ENCODE measurements at places on chromosomes 5 and 9.
A peak's percentile ranks its signal among the peaks of the same experiment; 100 is the strongest.

DNA sequence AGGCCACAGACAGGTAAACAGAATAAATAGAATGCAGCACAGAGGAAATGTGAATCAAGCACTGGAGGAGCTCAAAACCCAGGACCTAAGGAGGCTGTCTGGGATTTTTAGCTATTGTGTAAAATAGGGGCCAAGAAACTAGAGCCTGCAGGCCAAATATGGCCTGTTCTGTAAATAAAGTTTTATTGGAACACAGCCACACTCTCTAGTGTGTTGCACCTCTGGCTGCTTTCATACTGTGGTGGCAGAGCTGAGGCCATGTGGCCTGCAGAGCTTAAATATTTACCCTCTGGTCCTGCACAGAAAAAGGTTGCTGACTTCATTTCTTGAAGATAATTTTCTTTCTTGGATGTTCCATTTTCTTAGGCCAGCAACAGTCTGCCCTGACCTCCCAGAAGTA, 136.4 kb downstream of the WDR41 start:
- H3K4me3 ChIP-seq: no peak overlapping the region
- H3K27ac ChIP-seq: no peak overlapping the region
- DNase-seq: no peak
- H3K4me1 ChIP-seq: peaks cover 16% of the 10 kb centered on the region
- no peaks in the 10 kb centered on the region for H3K36me3 ChIP-seq

DNA sequence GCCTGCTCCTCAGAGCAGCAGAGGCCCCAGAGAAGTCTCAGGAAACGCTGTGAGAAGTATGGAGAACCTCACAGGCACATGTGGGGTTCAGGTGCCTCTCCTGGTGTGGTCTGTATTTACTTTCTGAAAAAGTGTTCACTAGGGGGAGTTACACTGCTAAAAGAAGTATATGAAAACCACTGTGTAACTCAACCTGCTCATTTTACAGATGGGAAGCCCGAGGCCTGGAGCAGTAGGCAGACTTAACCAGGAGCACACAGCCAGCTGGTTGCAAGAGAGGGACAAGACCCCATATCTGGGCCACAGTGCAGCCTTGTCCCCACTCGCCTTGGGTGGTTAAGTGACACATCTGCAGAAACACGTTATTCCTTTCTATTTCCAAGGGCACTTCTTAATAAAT, 112.8 kb upstream of the SAP30L start:
- H3K4me1 ChIP-seq: no peaks in the 10 kb centered on the region
- H3K36me3 ChIP-seq: no peaks in the 10 kb centered on the region
- H3K27me3 ChIP-seq: no peaks in the 10 kb centered on the region

DNA sequence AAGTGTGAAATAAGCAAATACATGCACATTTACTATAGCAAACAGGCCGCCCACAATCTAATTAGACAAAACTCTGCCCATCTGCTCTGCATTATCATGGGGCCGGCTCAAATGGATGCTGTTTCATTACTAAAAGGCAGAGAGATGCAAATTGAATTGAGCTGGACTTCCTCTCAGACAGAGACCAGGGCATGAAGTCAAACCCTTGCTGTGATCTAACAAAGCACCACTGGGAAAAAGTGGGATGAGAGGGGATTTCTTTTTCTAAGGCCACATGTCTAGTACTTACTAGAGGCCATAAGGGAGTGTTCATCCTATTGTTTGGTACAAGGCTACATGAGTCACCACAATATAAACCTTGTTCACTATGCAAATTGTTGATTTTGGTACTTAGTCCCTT, 614.7 kb downstream of the ISL1 start:
- no peaks in the 10 kb centered on the region for H3K36me3 ChIP-seq
- no peaks in the 10 kb centered on the region for H3K27me3 ChIP-seq
- H3K27ac ChIP-seq: no peak overlapping the region

GRCh38 chr9:33517373-33517772, 6.7 kb upstream of the ANKRD18B start:
- H3K4me1 ChIP-seq: no peaks in the 10 kb centered on the region
- H3K4me3 ChIP-seq: no peak overlapping the region
- H3K27me3 ChIP-seq: no peaks in the 10 kb centered on the region
- H3K36me3 ChIP-seq: no peaks in the 10 kb centered on the region

DNA sequence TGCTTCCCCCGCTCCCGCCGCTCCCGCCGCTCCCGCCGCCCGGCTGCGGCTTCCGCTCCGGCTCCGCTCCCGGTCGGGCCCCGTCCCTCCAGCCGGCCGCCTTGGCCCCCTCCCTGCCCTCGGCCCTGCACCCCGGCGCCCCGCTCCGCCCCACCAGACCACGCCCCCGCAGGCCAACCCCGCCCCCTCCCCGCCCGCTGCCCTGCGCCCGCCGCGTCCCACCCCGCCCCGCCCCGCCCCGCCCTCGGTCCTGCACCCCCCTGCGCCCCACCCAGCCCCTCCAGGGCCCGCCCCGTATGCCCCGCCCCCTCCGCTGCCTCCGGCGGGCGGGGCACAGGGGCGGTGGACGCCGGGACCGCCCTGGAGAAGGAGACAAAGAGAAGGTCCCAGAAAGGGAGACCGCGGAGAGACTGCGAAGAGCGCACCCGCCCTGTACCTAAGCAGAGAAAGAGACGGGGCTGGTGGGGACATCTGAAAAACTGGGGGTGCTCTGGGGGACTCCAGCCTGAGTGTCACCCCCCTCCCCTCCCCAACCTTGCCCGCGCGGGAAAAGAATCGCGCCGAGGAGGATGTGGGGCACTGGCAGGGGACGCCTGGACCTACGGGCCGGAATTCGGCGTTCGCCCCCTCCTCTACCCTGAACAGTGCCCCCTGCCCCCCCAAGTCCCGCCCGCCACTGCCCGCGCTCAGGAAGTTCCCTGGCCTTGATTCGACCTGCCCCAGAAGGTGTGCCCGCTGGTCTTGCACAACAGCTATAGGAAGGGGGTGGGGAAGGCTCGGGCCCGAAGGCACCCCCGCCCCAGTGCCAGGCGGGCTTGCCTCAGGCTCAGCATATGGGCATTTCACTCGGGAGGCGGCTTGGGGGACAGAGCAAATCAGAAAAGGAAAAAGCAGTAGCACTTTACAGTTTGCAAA, 42.8 kb upstream of the STXBP1 start:
- no peaks in the 10 kb centered on the region for H3K36me3 ChIP-seq
- peaks cover 5% of the 10 kb centered on the region for H3K27me3 ChIP-seq
- H3K4me3 ChIP-seq: peak overlapping the region; percentile 70
- DNase-seq: no peak
- no peak overlapping the region for H3K27ac ChIP-seq

DNA sequence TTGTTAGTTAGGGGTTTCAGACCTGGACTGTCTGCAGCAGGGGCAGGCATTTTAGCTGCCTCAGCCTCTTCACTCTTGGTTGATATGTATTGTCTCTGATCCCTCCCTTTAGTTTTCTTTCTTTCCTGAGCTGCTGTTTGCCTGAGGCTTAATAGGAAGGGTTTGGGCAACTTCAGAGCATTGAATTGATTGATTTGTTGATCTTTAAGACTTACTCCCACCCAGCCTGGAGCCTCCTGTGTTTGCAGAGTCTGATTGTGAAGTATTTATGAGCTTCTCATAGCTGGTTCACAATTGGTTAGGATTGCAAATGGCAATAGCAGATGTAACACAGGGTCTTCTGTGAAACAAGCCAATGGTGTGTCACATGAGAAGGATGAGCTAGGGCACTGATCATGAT, 671.8 kb upstream of the SEMA6A start:
- no peaks in the 10 kb centered on the region for H3K36me3 ChIP-seq
- no peak overlapping the region for H3K4me3 ChIP-seq
- no peak overlapping the region for H3K27ac ChIP-seq
- H3K4me1 ChIP-seq: no peaks in the 10 kb centered on the region
- H3K27me3 ChIP-seq: no peaks in the 10 kb centered on the region
- no peak for DNase-seq

DNA sequence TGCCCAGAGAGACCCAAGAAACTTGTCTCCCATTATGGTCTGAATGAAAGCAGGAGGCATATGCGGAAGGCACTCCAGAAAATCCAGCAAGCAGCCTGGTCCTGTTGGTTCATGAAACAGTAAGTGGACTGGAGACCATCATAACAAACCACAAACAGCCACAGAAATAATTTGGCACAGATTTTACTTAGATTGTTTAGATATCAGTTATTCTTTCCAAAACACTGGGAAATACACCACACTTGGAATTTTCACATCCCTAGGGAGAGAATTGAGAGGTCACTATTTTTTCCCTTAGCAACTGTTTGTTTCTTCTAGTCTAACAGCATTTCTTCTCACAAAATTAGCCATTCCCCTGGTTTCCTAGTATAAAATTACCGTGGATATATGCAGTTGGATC, 300.8 kb downstream of the OSTF1 start:
- H3K27me3 ChIP-seq: no peaks in the 10 kb centered on the region
- H3K4me3 ChIP-seq: no peak overlapping the region
- no peak for DNase-seq
- no peak overlapping the region for H3K27ac ChIP-seq
- H3K4me1 ChIP-seq: no peaks in the 10 kb centered on the region

DNA sequence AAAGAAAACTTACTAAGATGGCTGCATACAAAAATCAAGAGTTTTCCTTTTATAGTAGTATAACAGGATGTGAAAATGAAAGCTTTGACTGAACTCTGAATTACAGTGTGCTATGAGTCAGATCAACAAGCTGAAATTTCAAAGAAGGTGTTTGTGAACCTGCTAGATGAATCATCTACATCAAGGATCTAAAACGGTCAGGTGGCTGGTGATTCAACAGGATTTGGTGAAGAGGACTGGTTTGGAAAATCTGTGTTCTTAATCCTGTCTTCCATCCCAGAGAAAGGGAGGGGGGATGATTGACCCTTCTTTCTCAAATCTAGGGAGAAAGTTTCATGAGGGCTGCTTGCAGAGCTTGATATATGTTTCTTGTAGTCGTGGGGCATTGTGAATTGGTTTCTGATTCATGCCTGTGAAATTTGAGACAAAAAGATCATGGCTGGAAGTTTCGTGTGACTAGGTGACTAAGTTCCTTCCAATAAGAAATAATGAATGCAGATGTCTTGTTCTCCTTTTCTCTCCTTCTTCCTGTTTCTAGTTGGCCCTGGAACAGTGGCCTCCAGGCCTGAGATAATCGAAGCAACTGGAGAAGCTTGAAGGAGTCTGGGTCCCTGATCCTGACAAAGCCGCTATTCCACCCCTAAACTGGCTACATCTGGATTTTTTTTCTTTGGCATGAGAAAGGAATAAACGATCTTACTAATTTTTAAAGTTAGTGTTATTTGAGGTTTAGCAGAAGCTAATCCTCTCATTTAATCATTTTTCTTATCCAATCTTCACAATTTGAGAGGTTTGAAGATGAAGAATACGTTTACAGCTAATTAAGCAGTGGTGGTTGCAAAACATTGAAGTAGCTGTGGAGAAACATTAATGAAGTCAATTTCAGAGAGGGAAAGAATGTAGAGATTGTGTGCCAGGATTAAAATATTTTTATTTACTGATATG, 67.2 kb downstream of the MRPS30 start:
- H3K27me3 ChIP-seq: no peaks in the 10 kb centered on the region
- H3K4me1 ChIP-seq: peaks cover 11% of the 10 kb centered on the region
- 0 out of 2 replicates have a peak overlapping the region, but pooled peaks have one; percentile 18 for H3K4me3 ChIP-seq

DNA sequence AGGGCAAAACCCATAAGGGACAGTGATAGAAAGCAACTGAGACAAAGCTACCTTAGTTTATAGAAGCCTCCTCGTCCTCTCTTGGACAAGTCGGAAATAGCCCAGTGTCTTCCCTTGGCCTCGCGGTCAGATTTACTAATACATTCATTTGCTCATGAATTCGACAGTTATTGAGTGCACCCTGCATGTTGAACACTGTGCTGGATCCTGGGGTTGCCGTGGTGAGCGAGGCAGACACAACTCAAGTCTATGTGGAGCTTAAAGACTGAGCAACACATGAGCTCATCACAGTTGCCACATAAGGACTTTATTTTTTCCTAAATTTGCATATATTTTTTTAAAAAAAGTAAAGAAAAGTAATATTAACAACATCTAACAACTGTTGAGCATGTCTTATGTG, 411.1 kb upstream of the ITGA1 start:
- no peak overlapping the region for H3K27ac ChIP-seq
- H3K4me3 ChIP-seq: no peak overlapping the region
- no peak for DNase-seq
- no peaks in the 10 kb centered on the region for H3K4me1 ChIP-seq
- H3K36me3 ChIP-seq: no peaks in the 10 kb centered on the region

- DNase-seq: no peak
- H3K4me1 ChIP-seq: no peaks in the 10 kb centered on the region
- H3K27ac ChIP-seq: no peak overlapping the region
Measured at GRCh38 chr5:6682239-6682638, 31.0 kb upstream of the TENT4A start.

- H3K36me3 ChIP-seq: peaks cover 13% of the 10 kb centered on the region
- no peaks in the 10 kb centered on the region for H3K27me3 ChIP-seq
- peak overlapping the region; percentile 83 for H3K27ac ChIP-seq
- H3K4me1 ChIP-seq: peaks cover 73% of the 10 kb centered on the region
- DNase-seq: no peak
- H3K4me3 ChIP-seq: peak overlapping the region; percentile 42
Measured at GRCh38 chr5:151097820-151098767, 17.3 kb upstream of the TNIP1 start.

DNA sequence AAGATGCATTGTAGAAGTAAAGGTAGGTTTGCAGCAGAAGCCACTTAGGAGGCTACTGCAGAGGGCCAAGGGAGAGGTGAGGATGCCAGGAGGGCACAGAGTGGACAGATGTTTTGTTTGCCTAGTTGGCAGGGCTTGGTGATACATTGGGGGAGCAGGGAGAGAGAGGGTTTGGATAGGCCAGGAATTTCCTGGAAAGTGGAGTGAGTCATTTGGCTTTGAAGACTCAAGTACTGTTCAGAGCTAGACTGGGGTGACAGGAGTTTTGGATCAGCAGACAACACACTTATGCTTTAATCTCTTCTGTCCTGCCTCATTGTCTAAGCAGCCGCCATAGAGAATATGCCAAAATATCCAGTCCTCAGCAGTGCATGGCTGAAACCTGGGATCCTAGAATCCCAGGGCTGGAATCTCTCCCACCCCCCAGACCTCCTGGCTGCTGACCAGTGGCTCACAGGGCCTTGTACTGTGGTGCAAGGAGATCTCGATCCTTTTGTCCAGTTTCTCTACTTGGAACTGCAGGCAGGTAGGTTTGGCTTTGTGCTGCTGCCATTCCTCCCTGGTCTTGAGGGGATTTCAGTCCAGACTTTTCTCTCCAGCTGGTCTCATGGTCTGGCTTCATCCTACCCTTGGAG, 11.0 kb downstream of the TMEM268 start:
- H3K4me3 ChIP-seq: no peak overlapping the region
- H3K4me1 ChIP-seq: peaks cover 26% of the 10 kb centered on the region
- no peak overlapping the region for H3K27ac ChIP-seq
- H3K36me3 ChIP-seq: peaks cover 6% of the 10 kb centered on the region

- H3K27me3 ChIP-seq: no peaks in the 10 kb centered on the region
- no peak overlapping the region for H3K27ac ChIP-seq
- H3K36me3 ChIP-seq: no peaks in the 10 kb centered on the region
- H3K4me1 ChIP-seq: no peaks in the 10 kb centered on the region
- no peak overlapping the region for H3K4me3 ChIP-seq
- no peak for DNase-seq
Measured at GRCh38 chr9:79985264-79985663, 413.5 kb downstream of the TLE4 start.

- no peak overlapping the region for H3K27ac ChIP-seq
- DNase-seq: no peak
Measured at GRCh38 chr5:76489877-76490688, 87.0 kb downstream of the IQGAP2 start.

- peaks cover 18% of the 10 kb centered on the region for H3K27me3 ChIP-seq
- H3K4me1 ChIP-seq: no peaks in the 10 kb centered on the region
- peak overlapping the region; percentile 44 for H3K4me3 ChIP-seq
- no peaks in the 10 kb centered on the region for H3K36me3 ChIP-seq
- no peak overlapping the region for H3K27ac ChIP-seq
Measured at GRCh38 chr5:114360816-114361723, 800 bp upstream of the KCNN2 start.

GRCh38 chr5:157915638-157916037, 56.7 kb upstream of the CLINT1 start:
- no peak overlapping the region for H3K27ac ChIP-seq
- no peaks in the 10 kb centered on the region for H3K36me3 ChIP-seq
- DNase-seq: no peak
- H3K27me3 ChIP-seq: no peaks in the 10 kb centered on the region
- H3K4me3 ChIP-seq: no peak overlapping the region

All from GM12878 (cell line).